ENCODE measurements at places on chromosomes 5 and 9. TPM values are rescaled to one million over a fixed set of nuclear protein-coding genes. Genes with fewer than 3 reads are reported as not detected.

- no peak for DNase-seq
Observed at GRCh38 chr5:168879929-168880328, 300.8 kb upstream of the PANK3 start.

DNA sequence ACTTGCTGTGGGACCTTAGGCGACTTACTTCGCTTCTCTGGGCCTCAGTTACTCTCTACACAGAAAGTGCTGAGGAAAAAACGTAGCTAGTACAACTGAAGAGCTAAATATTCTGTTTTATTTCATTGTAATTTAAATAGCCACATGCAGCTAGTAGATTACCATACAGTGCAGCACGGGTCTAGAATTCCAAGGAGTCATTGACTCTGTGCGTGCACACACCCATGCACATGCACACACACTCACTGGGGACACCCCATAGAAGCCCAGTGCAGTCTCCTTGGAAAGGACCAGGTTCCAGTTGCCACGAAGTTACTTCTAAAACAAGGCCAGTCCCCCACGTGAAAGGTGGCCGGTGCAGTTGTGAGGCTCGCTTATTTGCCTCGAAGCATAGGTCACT lies 17.0 kb downstream of the URM1 start:
- no peak for DNase-seq

CCDC187 gene
- total RNA-seq, result not detected

GRCh38 chr5:139684881-139685749 lies 37.0 kb downstream of the CXXC5 start:
- no peak for DNase-seq

GRCh38 chr9:78519786-78520185 lies 222.9 kb downstream of the PSAT1 start:
- DNase-seq, result no peak

- no peak for DNase-seq
Observed at GRCh38 chr5:161094411-161094810, 242.4 kb upstream of the ATP10B start.

DNA sequence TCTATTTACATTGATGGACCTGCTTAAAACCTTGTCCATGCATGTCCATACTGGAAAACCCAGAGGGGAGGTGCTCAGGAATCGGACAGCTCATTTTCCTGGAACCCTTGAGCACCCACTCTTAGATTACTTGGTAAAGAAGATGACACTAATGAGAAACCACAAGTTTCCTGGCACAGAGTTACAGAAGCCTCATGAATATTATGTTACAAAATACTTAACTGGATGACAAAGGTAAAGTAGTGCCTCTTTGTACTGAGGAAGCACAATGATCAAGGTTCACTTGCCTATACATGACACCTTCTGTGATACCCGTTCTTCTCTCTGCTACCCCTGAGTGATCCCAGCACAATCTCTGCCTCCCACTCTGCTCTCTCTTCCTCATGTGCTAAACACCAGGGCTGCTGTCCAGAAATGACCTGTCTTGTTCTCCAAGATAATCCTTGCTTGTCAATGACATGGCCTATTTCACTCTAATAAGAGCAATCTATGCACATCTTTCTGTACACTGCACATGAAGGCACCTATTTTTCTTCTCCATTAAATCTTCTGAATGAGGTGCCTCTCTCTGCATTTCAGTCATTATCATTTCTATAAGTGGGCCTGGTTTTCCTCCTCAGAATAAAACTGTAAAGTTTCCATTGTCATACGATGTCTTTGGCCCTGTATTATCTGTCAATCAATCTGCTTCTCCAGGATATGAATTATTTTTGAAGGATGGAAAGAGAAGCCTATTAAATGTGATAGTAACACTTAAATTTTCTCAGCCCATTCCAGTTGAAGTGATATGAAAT lies 684.0 kb upstream of the ACO1 start:
- no peak for DNase-seq

DNA sequence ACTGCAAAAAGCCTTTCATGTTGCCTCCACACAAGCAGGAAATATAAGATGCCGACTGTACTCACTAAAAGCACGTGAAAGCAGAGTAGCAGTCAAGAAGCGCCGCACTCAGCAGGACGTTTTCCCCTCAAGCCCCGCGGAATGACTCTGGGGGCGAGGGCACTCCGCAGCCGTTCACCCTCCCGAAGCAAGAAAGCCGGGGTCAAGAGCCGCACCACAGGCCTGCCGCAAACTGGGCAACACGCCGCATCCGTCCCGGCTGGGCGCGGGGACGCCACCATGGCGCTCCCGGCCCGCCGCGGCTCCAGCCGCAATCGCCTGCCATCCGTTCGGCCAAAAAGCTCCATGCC lies 364 bp downstream of the RPS6 start:
- DNase-seq, result peak; percentile 47

EGFLAM gene
- not detected for total RNA-seq

- DNase-seq, result no peak
Observed at GRCh38 chr5:181153814-181154213, 6.4 kb downstream of the OR2V2 start.

- no peak for DNase-seq
Observed at GRCh38 chr5:167602067-167602466, 689.4 kb upstream of the WWC1 start.

SMARCA2 gene
- total RNA-seq, result 264 TPM

GRCh38 chr5:98810206-98810605 lies 36.7 kb downstream of the RGMB start:
- no peak for DNase-seq

DNA sequence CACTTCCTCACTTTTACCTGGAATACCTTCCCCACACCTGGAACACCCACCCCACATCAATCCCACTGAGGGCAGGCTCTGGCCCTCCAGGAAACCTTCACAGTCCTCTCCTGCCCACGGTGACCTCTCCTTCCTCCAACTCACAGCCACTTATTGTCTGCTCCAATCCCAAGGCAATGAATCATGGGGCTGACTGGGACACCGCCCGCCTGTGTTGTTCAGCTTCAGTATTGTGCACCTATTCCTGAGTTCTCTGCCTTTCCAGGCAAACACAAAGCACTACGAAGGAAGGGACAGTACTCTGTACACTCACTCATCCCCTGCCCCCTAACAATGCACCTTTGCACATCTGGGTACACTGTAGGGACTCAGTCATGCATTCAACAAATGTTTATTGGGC lies 7.3 kb downstream of the PCDH1 start:
- no peak for DNase-seq

GRCh38 chr5:170104710-170105109 lies 987 bp upstream of the FOXI1 start:
- no peak for DNase-seq

DNA sequence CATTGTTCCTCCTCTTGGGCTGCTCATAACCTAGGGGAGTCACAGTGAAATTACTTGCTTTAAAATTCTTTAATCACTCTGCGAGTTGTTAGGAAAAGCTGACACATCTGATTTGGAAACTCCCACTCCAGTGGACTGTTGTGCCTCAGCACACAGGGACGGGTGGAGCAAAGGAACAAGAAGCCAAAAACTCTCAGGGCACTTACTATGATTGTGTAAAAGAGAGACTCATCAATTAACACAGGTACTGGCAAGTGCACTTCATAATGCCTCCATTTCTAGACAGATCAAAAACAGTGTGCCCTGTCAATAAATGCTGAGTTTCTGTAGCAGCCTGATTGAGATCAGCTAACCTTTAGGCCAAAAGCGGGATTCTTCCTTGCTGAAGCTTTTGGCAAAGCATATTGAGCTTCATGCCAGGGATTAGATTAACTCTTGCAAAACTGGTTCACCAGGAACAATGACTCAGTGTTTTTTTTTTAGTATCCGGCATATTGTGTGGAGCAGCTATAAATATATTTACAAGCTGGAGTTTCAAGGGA lies 55.9 kb downstream of the TMC1 start:
- DNase-seq, result no peak

DNA sequence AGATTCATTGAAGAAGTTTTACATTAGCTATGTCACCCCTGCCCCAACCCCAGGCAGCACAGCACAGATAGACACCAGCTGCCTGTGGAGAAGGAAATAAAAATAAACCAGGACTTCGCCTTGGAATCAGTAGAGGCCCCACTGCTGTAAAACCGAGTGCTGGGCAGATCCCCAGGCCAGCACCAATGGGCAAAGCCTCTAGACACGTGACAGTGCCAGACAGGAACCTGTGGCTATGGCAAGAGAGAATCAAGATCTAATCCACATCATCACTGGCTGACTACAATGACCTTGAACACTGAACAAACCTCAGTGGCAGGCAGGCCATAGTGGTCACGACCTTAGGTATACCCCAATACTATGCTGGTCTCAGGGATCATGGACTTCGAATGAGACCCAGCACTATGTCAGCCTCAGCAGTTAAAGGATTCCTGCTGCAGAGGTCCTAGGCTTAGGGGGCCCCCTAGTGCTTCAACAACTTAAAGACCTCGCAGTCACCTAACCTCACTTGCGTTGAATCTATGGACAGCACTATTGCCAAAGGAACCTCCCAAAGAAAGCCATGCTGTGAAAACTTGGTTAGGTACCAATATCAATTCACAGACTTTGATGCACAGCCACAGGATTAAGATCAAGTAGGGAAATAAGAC lies 2118.6 kb upstream of the C9orf72 start:
- no peak for DNase-seq
